ENCODE measurements at places on chromosomes 2 and 18.

DNA sequence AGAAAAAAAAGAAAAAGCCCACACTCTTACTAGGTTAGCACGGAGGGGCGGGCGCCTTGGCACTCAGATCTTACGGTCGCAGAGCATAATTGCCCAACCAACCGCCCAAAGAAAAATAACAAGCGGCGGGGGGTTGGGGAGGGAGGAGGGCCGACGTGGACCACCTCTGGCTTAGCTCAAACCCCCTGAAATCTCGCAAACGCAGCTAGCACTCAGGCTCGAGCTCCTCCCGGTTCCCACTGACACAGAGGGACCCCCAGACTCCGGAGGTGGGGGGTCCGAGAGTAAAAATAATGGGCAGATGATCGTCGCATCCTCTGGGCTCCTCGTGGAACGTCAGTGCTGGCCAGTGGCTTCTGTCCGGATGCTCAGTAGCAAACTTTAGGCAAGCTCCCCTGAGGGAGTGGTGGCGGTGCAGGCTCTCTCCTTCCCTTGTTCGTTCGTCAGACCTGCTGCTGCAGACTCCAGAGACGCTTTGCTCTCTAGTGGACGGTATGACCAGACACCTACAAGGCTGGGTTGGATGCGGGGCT, 12.0 kb downstream of the CATIP start:
- no peak for DNase-seq

GRCh38 chr2:112031473-112032223, 23.4 kb upstream of the TMEM87B start:
- no peak for DNase-seq

GRCh38 chr2:15666861-15667808, 75.5 kb downstream of the DDX1 start:
- DNase-seq: no peak

GRCh38 chr2:196486146-196486545, 153.4 kb upstream of the CCDC150 start:
- DNase-seq: peak; percentile 70

- DNase-seq: no peak
Measured at GRCh38 chr18:4528405-4528804, 73.3 kb upstream of the DLGAP1 start.

GRCh38 chr2:241637018-241637794, at the start of the genes ATG4B and THAP4:
Gene ATG4B (plus strand): TSS chr2:241637693. CDS start chr2:241637715, 22 bp downstream.
Gene THAP4 (minus strand): TSS chr2:241637158. CDS start chr2:241637017, 141 bp downstream.
- peak; percentile 82 for DNase-seq

GRCh38 chr2:222304737-222305515, 6.1 kb upstream of the PAX3 start:
- no peak for DNase-seq

DNA sequence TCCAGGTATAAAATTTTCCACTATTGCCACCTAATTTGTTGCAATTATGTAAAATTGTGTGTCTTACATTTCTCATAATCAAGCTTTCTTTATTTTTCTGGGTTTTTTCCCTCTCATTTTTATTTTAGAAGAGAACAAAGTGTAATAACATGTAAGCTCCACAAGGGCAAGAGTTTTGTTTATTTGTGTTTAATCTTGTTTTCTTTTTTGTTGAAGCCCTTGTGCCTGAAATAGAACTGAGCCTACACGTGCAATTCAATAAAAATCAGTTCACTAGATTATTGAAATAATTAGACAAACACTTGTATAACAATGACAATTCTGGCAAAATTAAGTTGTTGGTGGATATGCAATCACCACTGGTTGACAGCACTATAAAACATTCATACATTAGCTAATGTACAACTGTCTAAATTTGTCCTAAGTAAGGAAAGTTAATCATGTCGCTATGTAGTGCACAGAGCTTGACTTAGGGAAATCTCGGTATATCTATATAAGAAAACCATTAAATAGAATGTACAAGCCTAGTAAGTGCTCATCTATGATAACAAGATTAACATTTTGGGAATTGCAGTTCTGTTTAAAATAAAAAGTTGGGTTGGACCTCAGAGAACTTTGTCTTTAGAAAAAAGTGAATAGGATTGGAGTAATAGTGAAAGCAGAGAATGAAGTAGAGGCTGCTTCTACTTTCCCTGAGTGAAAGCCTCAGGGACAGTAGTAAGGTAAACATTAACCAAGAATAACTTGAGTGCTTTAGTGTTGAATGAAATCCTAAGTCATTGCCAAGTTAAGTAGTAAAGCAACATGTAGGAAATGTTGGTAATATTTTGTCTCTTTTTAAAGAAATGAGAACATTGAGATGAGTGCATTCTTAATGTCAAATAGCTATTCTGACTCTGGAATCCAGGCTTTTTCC, 37.4 kb upstream of the NOL4 start:
- no peak for DNase-seq

GRCh38 chr2:141058556-141058955, 1072.3 kb downstream of the LRP1B start:
- no peak for DNase-seq

GRCh38 chr2:181776336-181776735, 96.0 kb upstream of the NEUROD1 start:
- DNase-seq: no peak

GRCh38 chr2:37783545-37783944, 112.1 kb upstream of the CDC42EP3 start:
- no peak for DNase-seq

GRCh38 chr18:62832282-62832681, 116.9 kb downstream of the PHLPP1 start:
- no peak for DNase-seq

DNA sequence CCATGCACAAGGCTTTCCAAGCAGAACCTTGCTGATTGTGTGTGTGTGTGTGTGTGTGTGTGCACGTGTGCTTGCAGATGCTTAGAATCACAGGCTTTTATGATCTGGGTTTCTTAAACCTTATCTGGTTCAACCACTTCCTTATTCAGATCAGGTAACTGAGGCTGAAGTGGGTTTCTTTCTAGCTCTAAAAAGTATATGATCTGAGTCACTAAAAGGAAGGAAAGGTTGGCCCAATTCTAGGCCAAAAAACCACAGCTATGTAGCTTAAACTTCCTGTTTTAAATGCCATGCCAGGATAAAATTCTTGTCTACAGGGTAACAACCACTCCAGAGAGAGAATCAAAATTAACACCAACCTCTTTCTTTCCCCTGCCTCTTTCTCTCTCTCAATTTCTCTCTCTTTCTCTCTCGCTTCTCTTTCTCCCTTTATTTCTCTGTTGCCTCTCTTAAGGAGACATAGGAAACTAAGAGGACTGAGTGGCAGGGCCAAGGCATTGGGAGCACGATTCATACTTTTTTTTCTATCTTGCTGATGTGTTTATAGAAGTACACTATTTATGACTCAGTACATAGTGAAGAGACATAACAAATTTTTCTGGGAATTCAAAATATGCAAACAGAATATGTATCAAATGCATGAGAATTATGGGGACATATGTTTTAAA, 140.3 kb downstream of the TRIB2 start:
- DNase-seq: peak; percentile 93

- DNase-seq: no peak
Measured at GRCh38 chr2:103986001-103986400, 867.9 kb upstream of the POU3F3 start.

DNA sequence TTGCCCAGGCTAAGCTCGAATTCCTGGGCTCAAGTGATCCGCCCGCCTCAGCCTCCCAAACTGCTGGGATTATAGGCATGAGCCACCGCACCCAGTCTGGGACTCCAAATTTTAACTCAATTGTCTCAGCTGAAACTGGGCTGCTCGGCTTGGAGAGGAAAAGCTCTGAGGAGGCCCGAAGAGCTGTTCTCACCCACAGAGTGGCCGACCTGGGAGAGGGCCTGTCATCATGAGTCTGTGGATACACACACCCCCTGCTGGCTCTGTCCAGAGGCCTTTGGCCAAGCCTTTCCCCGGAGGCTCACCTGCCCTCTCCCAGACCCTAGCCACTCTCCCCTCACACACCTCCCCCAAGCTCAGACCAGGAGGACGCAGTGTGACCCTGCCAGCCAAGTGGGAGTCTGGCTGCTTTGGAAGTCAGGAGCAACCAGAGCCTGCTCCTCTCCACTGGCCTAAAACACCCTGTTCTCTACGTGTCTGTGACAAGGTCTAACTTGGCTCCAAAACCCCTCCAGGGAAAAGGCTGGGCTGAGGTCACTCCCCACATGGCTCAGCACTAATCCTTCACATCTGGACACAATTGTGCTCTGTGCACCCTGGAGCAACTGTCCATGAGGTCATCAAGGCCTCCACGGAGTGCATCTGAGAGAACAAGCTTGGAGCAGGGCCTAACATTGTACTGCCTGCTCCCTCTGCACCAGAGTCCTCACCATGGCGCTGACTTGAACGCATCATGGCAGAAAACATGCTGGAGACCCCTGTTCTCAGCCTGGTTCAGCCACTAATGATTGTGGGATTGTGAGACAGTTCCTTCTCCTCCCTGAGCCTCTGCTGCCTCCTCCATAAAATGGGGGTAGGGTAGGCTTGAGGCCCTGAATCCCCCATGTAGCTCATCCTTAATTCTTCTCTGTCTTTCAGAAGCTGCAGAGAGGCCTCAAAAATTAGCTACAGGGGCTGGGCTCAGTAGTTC, 49.9 kb upstream of the RAB6C start:
- peak; percentile 63 for DNase-seq

DNA sequence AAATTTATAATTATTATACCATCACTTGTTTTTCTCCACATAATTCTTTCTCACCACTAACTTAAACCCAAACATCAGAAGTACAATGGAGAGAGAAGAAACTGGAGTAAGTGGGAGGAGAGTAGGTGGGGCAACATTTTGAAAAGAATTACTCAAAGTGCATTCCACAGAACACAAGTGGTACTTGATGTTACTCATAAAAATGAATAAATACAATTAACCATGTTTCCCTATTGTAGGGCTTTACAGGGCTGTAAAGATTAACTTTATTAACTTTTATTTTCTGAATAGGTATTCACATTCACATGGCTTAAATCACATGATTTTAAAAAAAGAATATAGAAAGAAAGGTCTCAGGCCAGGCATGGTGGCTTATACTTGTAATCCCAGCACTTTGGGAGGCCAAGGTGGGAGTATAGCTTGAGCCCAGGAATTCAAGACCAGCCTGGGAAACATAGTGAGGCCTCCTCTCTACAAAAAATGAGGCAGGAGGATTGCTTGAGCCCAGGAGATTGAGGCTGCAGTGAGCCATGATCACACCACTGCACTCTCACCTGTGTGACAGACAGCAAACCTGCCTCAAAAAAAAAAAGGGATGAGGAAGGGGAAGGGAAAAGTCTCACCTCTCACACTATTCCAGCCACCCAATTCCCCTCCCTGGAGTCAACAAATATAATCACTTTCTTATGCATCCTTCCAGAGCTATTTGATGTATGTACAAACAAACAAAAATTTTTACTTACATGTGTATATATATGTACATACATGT, 47.1 kb downstream of the KCNG3 start:
- no peak for DNase-seq

GRCh38 chr2:136131961-136132824, 14.2 kb upstream of the CXCR4 start:
- DNase-seq: no peak

GRCh38 chr18:25123438-25124232, 228.3 kb downstream of the ZNF521 start:
- DNase-seq: no peak

DNA sequence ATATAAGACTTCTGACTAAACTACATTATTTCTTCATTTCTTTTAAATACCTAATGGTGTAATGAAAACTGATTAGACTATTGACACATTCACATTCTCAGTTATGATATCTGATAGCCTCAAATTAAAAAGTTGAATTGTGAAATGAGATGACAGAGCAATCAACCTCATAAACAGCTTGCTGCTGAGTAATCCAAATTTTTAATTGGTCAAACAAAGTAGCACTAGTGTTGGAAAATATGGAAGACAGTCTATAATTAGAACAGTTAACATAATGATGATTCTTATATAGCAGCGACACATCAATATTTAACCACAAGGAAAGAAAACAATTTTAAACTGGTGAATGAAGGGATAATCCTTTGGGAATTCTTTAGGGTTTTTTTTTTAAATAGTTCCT, 91.9 kb upstream of the LRP1B start:
- peak; percentile 53 for DNase-seq

DNA sequence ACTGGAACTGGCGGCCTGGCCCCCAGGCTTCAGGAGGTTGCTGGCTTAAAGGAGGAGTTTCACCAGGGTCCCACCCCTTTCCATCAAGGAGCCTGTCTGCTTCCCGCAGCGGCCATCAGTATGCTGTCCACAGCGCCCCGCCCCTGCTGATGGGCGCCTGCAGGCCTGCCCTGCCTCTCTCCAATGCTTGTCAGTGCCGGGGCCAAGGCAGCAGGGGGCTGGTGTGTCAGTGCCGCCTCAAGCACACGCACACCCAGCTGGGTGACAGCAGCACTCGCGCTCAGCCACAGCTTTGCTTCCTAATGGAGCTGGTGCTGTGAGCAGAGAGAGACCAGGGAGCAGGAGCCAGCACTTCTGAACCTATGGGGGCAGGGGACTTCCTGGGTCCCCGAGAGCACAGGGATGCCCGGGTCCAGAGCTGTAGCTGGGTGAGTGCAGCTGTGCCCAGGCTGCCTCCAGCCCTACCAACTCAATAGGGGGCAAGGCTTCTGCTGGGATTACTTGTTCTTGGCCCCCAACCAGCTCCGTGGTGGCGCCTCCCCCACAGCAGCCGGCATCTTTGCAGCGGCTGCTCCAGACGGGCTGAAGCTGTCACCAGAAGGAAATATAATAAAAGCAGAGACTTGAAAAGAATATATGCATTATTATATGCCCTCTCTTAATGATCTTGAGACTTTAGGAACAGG, 377.2 kb upstream of the LRATD1 start:
- no peak for DNase-seq

- no peak for DNase-seq
Measured at GRCh38 chr2:60068755-60069154, 484.7 kb downstream of the BCL11A start.

- DNase-seq: peak; percentile 29
Measured at GRCh38 chr18:5543773-5544389, at the start of gene EPB41L3. Gene EPB41L3 (minus strand): TSS chr18:5543997. CDS start chr18:5489183, 54,814 bp downstream.

GRCh38 chr18:48915626-48916425, 34.9 kb downstream of the SMAD7 start:
- DNase-seq: peak; percentile 58

DNA sequence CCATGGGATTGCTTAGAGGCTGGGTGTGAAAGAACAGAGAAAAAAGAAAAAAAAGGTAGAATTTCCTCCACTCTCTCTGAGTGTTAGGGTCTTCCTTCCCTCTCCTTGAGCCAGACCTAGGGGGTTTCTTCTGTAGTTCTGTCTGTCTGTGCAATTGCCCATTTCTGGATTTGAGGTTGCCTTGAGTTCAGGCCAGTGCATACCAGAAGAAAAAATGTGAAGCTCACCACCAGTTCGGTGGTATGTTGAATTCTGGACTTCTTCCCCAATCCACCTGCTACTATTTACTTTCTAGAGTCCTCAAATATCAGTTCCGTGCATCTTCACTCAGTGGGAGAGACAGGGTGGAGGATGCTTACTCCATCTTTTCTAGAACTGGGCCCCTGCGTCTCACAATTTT, 15.3 kb upstream of the SELENOI start:
- DNase-seq: no peak

- peak; percentile 89 for DNase-seq
Measured at GRCh38 chr18:59008302-59008974, 131.2 kb upstream of the SEC11C start.

DNA sequence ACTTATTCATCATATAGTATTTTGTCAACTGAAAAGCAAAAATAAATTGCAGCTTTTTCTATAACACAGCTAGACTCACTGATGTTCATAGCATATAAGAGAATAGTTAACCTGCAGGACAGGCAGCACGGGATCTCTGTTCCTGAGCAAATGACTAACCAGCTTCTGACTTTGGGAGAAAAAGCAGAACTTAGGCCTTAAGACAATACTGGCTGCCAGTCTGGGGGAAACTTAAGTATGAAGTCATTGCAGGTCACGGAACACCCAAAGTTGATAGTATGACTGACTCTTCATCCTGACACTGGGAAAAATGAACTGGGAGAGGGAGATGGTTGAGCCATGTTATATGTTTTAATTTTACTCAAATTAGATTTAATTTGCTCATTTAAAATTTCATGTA, 113.0 kb downstream of the DPP4 start:
- no peak for DNase-seq
